ENCODE measurements at places on chromosomes 7 and 10.

DNA sequence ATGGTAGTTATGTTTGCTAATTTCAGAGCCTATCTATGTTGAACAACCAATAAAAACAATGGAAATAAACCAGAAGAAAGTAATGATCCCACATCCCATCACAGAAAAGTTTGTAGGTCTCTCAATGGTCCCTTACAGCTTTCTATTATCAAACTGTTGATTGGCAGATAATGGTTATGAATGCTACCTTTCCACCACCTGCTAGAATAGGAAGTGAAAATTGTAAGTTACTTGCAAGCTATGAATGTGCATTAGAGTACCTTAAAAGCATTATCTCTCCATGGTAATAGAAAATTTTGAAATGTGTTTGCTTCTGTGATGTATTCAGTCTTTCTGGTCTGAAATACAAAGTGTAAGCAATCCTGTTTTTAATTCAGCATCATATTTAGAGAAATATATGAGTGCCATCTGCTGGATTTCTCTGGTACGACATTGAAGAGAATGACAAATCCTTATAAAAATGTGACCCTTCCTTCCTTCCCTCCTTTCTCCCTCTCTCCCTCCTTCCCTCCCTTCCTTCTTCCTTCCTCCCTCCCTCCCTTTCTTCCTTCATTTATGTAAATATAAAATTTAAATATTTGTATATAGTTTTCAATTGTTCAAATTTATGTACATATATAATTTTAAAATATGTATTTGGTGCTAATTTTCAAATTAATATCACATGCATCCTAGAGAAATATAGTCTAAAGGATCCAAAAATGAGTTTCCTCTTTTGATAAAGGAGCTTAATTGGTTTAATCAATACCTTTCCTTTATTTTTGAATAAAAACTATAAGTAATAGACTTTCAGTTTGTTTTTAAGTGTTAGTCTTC, 41.4 kb upstream of the PNLIPRP3 start:
- no peak for DNase-seq

DNA sequence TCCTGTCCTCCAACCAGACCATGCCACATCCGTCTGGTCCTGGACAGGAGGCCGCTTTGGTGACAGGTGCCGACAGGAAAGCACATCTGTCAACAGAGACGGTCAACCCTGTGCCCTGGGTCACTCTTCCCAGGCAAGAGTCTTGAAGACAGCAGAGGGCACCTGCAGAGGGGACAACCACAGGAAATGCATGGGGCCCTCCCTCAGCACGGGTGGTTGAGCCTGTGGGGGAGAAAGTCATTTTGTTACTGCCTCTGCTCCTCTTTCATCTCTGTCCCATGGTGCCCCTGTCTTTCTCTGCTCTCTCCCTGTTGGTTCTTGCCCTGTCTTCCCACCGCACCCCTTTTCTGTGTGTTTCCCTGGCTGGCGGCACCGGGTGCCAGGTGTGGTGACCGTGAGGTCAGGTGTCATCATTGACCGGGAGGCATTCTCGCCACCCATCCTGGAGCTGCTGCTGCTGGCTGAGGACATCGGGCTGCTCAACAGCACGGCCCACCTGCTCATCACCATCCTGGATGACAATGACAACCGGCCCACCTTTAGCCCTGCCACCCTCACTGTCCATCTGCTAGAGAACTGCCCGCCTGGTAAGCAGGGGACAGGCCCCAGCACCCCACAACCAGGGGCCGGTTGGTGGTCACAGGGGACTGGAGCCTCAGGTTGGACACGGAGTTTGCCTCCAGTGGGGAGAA, 17.6 kb upstream of the VSIR start:
- no peak for DNase-seq

DNA sequence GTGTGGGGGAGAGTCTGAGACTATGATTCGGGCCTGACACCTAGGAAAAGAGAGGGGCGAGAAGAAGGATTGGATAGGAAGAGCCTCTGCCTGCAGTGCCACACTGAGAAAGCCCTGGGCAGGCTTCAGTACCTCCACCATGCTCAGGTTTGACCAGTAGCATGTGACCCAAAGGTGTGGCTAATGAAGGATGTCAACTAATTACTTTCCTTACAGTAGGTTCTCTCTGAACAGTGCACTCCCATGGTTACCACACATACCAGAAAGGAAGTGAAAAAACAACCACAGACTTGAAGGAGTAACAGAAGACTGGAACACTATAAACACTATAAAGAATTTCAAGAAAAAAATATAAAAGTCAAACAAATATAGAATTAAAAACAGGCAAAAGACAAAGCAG, 46.2 kb downstream of the SEM1 start:
- DNase-seq, result no peak

DNA sequence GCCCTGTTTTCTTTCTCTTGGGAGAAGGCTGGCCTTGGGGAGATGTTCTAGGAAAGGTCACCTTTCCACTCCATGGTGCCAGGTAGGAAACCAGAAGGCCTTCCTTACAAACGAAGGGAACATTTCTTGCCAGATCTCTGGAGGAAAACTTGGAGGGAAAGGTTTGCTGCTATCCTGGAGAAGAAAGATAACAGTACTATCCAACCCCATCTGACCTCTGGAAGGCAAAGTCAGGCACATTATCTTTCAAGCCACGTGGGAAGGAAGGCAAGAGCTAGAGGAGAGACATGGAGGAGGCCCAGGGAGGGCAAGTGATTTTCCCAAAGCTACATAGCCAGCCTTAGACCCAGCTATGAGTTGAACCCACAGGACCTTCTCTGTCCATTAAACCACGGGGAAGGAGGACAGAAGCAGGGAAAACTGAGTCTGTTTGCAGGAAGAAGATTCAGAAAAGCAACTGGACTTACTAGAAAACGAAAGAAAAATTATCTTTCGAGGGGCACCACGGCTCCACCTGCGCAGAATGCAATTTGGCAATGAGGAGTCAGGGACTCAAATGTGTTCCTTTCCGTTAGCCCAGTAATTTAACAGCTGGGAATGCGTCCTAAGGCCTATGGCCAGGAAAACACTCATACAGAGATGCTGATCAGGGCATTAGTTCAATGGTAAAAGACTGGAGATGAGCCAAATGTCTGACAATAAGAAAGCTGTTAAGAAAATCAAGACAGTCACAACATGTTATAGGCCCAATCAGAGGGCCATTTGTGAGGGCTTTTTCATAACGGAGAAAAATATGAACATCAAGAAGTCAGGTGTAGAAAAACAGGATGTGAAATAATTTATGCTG, 32.0 kb upstream of the PSAP start:
- DNase-seq, result no peak

- DNase-seq, result no peak
Measured at GRCh38 chr7:87144173-87144657, 8.0 kb upstream of the DMTF1 start.

DNA sequence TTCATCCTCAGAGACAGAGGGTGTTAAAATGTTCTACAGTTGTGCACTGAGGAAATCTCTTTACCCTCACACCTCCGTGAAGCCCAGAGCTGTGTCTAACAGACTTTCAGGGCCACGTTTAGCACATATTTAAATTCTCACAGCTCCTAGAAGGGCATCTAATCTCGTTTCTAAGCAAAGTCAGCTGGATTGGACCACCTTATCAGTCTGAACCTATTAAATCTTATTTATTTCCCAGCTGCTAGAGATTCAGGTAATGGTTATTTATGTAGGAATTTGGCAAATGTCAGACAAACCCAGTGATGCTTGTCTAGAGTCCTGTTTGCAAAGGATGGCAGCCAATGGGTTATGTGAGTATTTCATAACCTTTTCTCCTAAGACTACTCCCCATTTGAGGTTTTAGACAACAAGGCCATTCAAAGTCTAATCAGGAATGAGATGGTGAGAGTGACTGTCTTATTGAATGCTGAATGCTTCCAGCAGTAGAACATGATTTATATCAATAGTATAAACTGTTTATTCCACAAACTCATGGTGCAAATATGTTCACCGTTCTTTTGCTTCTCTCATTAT, 54.8 kb upstream of the EXOC4 start:
- DNase-seq, result no peak

DNA sequence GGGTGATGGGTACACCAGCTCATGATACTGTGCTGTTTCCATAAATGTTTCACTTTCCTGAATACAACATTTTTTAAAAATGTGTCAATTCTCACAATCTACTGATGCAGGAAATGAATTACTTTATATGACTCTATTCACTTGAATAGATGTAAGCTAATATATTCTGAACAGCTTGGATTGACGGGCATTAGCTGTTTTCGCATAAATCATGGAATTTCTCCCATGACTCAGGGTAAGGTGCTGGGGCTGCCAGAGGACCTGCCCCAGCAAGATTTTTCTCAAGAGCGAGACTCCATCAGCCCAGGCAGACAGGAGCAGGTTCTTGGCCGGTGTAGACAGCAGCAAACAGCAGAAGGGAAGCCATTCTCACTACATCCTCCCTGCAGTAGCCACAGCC, 107.1 kb downstream of the PFKFB3 start:
- no peak for DNase-seq

GRCh38 chr7:18663321-18663720, 167.8 kb downstream of the HDAC9 start:
- DNase-seq, result no peak

GRCh38 chr7:24724451-24725190, 32.6 kb downstream of the GSDME start:
- DNase-seq, result no peak

- no peak for DNase-seq
Measured at GRCh38 chr10:59971915-59972314, 65.6 kb upstream of the CCDC6 start.

GRCh38 chr7:73533742-73534141, 11.6 kb upstream of the BAZ1B start:
- DNase-seq, result no peak

- DNase-seq, result no peak
Measured at GRCh38 chr7:129073204-129073603, 18.3 kb upstream of the TNPO3 start.

DNA sequence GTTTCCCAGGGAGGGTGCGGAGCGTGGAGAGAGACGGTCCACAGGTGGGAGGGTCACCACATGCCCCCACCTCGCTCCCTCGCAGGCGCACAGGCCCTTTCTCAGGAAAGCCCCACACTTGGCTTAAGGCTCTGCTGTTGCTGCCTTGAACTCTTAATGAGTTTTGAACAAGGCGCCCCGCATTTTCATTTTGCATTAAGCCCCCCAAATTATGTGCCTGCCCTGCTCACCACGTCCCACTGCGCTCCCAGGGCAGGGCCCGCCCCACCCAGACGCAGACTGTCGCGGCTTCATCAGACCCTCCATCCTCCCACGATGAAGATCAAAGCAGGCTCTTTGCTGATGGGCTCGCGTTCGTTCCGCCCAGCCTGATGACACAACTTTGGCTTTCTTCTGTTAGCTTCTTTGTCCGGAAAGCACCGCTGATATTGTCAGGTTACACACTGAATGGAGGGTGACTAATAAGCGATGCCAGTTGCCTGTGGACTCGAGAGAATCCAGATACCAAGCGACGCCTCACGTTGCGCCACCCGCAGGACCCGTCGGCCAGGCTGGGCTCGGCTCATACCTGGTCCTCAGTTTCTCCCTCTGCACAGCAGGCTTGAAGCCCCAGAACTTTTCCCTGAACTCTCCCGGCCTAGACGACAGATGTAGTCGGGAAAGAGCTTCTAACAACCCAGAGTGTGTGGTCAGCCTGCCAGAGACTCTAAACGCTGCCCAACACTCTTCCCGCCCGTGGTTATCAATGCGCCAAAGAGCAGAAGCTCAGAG, 9.5 kb downstream of the CALML3 start:
- DNase-seq, result no peak

GRCh38 chr7:130127404-130127803, 57.1 kb downstream of the KLHDC10 start:
- DNase-seq, result no peak

DNA sequence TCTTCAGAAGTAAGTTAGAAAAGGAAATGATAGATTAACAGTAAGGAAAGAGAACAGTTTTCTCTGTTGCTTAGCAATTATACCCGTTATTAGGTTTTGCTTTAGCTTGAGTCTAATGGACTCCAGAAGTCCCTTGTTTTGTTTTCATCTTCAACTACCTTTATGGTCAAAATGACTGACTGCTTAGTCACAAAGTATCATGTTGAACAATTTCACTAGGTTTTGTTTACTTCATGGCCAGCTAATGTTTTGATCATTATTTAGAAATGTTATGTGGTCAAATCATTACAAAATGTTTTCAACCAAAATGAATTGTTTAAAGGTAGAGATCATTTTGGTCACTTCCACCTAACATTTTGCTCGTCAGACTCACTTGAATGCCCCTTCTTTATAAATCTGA, 1.9 kb downstream of the UBN2 start:
- no peak for DNase-seq

GRCh38 chr7:80379034-80379982, 132.6 kb downstream of the GNAT3 start:
- no peak for DNase-seq

- no peak for DNase-seq
Measured at GRCh38 chr7:86904949-86905834, 154.3 kb downstream of the ELAPOR2 start.

DNA sequence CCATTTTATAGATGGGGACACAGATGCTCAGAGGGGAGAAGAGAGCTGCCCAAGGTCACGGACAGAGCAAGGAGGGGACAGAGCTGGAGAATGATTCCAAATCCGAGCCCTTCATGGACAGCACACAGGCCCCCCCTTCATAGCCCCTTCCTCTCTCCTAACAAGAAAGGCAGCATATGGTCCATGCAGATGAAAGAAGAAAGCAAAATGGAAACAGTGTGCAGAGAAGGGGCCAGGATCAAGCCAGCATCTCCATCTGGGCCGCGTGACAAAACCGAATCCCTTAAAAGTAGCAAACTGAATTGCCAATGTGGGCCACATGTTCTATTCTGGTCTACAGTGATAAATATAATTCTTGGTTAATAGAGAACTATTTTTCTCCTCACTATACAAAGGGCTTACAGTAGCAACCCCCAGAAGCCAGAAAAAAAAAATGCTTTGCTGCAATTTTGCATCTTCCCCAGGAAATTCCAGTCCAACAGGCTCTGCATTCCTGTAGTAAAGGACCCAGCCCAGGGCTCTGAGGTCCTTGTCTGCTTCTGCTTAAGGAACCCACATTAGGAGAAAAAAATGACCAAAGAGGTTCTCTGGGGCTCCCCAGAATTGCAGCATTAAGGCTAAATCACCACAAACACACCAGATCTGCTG, 7.8 kb downstream of the CPXM2 start:
- no peak for DNase-seq

GRCh38 chr7:77354484-77354883, 61.7 kb downstream of the GSAP start:
- DNase-seq, result no peak
